ENCODE measurements at places on chromosomes 7 and 10.

DNA sequence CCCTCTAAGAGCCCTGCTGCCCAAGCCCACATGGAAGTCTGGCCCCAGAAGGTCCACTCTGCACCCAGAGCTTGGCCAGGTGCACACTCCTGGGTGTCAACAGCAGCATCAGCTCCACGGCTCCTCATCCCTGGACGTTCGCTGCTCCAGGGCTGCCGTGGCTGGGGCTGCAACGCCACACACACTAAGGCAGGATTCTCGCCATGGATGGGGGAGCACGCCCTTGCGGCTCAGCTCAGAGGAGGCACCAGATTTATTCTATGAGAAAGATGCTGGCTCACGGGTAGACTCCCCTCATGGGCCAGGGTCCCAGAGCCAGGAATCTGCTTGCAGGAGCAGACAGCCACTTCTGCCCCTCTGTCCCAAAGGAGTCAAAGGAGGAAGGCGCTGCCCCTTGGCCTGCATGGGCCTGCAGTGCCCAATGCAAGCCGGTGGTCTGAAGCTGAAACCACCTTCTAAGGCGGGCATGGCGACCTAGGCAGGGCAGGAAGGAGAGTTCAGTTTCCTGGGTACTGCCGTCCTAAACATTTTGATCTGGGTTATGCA is 42.1 kb downstream of the CFAP46 start:
- DNase-seq, result no peak

GRCh38 chr10:101595591-101596433 is 7.7 kb downstream of the DPCD start:
- no peak for DNase-seq

GRCh38 chr10:131180086-131180485 is 131.4 kb downstream of the TCERG1L start:
- no peak for DNase-seq

GRCh38 chr7:18087687-18088078 is 60.0 kb upstream of the PRPS1L1 start:
- no peak for DNase-seq

DNA sequence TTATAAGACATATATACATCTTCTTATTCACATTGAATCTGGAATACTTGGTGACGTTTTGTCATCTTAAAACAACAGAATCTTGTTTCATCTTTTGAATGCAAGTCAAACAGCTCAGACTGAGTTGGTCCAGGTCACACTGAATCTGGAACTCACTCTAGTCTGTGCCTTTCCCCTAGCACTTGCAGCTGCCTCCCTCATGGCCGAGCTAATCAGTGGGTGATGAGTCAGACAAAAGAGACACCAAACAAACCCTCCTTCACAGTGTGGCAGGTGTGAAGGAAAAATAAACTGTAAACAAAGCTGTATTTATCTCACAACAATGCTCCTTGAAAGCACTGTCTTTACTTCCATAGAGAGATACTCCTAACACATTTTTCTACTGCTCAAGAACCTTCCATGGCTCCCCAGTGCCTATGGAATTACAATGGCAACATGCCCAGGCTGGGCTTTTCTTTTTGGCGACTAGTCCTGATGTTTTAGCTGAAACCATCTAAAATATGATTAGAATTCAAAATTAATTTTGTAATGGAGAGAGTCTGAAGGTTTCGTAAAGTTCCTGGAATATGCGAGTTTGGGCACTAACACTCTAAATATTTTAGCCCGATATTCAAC is 140.0 kb downstream of the ZNF365 start:
- DNase-seq, result no peak

DNA sequence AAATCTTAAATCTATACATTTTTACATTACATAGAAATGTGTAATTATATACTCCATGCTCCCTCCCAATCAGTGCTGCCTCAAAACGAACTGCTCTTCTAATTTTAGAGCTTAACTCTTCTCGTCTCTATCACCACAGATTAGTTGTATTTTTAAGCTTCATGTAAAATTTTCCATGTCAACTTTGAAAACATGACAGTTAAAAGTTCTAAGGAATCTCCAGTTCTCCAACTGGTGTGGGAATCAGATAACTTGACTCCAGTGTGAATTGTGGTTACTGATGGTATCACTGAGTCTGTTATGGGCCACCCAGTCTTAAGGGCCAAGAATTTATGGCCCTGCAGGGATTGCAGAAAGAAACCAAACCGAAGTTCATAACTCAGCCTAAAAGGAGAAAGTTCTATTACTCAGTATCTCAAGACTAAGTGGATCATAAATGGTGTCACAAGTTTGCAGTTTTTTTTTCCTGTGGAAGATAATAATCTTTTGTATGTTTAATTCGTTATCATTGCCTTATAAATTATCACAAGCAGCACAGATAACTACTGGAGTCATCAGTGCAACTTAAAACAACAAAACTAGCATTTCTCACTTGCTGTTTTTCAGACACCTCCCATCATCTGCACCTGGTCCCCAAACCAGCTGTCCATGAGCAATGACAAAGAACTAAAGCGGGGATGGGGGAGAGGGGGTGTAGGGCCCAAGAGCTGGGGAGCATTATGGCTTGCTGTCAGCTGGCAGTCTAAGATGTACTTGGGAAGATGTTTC is 31.5 kb upstream of the KMT2E start:
- no peak for DNase-seq

DNA sequence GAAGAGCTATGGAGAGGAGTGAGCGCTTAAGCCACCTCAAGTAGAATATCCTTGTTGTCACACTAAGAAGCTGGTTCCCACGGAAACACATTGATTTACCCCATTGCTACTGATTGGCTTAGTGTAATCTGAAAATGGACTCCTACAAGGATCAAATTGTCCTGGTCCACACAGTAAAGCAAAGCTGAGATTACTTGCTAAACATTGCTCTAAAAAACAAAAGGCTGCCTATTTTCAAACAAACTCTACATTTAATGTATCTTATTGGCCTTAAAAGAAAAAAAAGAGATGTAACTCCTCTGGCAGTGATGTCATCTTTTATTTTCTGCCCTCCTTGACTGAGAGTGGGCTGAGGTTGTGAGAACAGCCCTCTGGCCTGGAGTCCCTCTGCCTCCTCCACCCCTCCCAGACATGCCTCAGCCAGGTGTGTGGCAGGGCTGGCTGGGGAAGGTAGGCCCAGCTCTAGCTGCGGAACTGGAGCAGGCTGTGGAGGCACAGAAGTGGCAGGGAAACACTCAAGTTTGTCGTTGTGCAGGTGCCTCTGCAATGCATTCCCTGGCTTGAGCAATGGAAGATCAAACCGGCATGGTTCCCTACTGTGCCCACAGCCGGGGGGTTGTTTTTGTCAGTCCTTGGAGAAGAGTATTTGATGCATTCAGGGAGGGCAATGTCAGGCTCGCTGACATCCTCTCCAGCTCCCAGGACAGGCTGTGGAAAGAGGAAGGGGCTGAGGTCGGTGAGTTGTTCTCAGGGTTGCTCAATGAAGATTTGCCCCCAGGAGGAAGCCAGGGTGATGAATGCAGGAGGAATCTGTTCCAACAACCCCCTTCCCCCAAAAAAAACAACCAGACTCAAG is 9.1 kb downstream of the KLF6 start:
- DNase-seq, result no peak

DNA sequence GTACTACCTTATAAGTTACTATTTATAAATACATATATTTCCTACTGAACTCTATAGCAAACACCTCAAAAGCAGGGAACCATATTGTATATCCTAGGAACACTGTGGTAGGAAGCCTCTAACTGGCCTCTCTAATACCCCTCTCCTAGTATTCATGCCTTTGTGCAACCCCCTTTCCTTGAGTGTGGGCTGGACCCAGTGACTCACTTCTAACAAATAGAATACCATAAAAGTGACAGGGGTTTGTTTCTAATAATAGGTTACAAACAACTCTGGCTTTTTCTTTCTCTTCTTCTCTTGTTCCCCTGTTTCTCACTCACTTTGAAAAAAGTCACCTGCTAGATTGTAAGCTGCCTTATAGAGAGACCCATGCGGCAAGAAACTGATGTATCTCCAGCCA is 51.6 kb upstream of the MACC1 start:
- DNase-seq, result no peak

DNA sequence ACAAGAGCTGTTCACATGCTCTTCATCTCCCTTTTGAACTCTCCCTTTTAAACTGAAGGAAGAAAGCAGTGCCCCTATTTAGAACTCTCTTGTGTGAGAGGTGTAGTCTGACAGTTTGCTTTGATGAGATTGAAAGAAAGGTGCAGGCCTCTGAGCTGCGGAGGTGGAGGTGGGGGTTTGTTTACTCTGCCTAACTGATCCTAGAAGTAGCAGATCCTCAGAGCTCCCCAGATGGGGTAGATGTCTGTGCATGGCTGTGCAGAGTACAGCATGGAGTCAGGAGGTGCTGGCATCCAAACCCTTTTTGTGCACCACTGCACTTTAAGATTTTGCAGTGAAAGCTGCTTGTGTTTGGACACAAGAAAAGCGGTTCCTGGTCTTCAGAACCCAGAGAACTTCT is 58.3 kb downstream of the MINDY4 start:
- no peak for DNase-seq

DNA sequence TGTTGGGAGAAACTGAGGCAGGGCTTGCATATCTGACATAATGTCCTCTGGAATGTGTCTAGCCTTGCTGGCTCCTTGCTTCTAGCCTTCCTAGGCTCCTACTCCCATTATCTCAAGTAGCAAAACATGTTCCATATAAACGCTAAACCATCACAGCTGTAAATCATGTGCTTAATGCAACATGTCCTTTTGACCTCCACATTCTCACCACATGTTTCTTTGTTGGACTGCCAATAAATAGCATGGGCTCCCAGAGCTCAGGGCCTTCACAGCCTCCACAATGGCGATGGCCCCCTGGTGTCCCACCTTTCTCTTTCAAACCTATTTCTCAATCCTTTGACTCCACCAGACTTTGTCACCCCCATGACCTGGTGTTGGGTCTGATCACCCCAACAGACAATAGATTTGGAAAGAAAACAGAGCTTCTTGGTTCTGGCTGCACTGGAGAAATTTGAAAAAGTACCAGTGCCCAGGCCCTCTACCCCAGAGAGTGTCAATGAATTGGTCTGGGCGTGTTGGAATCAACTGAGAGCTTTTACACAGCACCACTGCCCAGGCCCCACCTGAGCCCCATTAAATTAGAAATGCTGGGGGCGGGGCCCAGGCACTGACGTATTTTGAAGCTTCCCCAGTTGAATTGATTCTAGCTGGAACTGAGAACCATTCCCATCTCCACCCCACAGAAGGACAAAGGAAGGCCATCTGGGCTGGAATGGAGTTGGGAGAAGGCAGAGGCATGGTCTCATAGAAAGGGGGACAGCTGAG is 41.3 kb upstream of the GGCT start:
- DNase-seq, result no peak

GRCh38 chr10:119370111-119370741 is 162.9 kb downstream of the GRK5 start:
- no peak for DNase-seq

DNA sequence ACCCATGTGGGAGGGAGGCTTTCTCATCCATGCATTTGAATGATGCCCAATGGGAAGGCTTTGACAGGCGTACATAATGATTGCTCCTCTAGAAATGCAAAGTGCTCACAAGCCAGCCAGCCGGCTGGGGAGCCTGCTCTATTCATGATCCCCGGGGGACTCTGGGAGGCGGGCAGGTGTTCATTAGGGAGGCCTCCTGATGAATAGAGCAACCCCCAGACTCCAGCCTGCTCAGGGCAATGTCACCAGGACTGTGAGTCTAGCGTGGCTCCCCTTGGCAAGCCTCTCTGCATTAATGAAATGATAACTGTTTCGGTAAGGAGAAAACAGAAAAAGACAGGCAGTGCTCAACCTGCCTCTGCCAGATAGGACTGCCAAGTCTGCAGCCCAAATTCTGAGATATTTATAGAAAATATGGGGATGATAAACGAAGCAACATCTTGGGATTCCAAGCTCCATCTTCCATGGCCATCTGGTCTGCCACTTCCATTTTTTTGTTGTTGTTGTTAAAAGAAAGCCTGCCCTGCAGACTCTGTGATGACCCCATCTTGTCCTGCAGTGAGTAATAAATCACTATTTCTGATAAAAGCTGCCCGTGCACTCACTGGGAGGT is 236.4 kb downstream of the PRPF18 start:
- no peak for DNase-seq

GRCh38 chr7:143906895-143907294 is 4.9 kb upstream of the TCAF1 start:
- DNase-seq, result no peak

DNA sequence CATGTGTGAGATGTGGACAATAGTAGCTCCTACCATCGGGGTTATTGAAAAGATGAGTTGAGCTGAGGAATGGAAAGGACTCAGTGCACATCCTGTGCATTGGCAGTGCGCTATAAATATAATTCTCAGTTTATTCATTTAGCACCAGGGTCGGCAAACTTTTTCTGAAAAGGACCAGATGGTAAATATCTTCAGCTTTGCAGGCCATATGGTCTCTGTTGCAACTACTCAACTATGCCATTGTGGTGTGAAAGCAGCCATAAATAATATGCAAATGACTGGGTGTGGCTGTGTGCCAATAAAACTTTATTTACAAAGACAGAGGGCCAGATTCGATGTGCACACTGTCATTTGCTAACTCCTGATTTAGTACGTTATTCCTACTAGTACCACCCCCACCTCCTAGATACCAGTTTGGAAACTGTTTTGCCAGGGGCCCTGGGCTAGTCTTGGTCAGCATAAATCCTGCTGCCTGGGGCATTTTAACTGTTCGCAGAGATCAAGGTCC is 422.9 kb upstream of the MKI67 start:
- DNase-seq, result no peak

DNA sequence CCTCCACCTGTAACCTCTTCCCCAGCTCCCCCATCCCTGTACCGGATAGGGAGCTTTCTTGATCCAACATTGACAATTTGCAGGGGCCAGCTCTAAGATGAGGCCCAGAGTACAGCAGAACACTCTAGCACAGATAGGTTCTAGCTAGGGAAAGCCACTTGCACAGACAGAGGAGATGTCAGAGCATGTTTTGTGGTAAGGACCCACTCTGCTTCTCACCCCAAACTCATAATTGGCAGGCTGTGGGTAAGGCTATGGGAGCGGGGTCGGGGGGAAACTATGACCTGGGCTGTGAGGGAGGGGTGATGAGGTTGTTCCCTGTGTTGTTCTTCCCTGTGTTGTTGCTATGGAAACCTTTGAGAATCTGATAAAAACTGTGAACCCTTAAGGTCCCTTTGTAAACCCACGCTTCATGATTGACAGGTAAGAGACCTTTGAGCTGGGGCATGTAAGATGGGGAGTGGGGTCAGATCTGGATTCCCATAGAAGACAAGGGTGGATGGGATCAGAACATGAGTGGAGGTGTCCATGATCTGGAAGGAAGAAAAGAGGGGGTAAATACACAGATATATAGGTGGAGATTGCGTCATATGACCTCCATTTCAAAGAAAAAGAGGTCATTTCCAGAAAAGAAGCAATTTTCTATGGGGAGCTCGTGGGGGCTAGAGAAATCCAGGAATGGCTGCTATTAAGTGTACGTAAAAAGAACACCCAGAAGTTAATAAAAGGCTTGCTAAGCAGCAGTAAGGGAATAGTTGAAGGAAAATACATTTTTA is 4.0 kb downstream of the CALD1 start:
- DNase-seq, result no peak

DNA sequence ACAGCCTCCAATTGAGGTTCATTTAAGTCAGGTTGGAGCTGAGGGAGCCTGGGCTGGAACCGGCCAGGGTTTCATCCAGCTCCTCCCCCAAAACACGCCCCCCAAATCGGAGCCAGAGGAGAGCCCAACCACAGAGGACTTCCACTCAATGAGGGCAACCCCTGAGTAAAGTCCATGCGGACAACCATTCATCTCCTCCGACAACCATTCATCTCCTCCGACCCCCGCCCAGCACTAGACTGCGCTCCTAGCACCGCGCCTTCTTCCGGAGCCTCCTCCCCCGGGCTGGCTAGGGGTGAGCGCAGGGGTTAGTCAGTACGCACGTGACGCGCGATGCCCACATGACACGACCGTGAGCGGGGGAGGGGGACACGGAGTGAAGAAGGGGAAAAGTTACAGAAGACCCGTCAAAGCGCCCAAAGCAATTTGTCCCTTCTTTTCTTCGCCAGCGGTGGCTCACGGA is 1.4 kb downstream of the MAGI2 start:
- DNase-seq, result no peak

Measured in CMK (cell line).